Esophagus muscularis mucosa (tissue), 4 donors: ENCODE measurements at places on chromosomes 13 and 19.

GRCh38 chr13:113297370-113298042 lies 467 bp downstream of the LAMP1 start:
- DNase-seq, result no peak

GRCh38 chr13:73109288-73109899 lies 50.6 kb downstream of the KLF5 start:
- no peak for DNase-seq

DNA sequence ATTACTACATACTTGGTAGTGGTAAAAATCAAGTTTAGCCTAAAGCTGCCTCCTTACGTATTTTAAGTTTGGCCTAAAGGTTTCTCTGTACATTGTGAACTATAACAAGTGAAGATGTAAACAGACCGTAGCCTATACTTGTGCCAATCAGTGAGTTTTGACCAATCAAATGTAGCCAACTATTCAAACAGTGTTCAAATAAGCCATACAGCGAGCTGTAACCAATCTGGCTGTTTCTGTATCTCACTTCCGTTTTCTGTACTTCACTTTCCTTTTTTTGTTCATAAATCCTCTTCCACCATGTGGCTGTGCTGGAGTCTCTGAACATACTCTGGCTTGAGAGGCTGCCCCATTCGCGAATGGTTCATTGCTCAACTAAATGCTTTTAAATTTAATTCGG lies 2504.6 kb downstream of the PCDH9 start:
- no peak for DNase-seq

DNA sequence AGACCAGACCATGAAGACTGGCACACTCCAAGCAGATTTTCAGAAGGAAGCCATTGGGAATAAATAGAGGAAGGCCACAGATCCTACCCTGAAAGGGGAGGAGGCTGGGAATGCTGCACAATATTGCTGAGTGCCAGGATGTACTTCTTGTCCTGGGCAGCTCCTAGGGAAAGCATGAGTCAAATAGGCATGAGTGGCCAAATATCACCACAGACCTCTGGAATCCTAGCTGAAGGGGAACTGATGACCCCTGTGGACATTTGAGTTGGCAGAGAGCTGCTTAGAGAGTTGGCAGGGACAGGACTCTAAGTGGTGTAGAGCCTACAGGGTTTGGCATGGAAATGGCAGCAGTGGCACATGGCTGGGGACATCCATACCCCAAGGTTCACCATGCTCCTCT lies 234.3 kb upstream of the TRPC4 start:
- DNase-seq, result no peak

DNA sequence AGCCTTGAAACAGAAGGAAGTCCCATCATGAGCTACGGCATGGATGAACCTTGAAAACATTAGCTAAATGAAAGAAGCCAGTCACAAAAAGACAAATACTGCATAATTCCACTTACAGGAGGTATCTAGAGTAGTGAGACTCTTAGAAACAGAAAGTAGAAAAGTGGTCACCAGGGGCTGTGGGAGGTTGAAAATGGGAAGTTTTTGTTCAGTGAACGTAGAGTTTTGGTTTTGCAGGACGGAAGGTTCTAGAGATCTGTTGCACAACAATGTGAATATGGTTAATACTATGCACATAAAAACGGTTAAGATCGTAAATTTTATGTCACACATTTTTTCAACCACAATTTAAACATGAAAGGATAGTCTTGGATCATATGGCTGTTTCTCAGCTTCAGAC lies 11.9 kb upstream of the SLC10A2 start:
- DNase-seq, result no peak

GRCh38 chr19:35596366-35596999 lies 10.5 kb downstream of the PMIS2 start:
- no peak for DNase-seq

GRCh38 chr19:40265763-40266099 lies 19.4 kb downstream of the AKT2 start:
- DNase-seq, result no peak

DNA sequence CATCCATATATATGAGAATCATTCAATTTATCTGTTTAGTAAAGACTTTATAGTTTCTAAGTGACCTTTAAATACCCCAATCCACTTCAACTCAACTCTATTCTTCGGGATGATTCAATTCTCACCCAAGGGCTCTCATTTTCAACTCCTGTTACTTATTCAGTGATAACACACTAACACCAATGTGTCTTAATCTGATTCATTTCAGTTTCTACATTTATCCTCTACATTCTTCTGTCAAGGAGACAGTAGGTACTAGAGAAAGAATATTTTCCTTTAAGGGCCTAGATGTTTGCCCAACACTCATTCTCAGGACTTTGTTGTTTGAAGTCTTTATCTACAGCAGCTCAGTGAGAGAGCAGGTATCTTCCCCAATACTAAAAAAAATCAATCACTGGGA lies 7.1 kb downstream of the ARGLU1 start:
- no peak for DNase-seq

GRCh38 chr19:53034948-53035675 lies 9.4 kb upstream of the ERVV-2 start:
- DNase-seq, result no peak

DNA sequence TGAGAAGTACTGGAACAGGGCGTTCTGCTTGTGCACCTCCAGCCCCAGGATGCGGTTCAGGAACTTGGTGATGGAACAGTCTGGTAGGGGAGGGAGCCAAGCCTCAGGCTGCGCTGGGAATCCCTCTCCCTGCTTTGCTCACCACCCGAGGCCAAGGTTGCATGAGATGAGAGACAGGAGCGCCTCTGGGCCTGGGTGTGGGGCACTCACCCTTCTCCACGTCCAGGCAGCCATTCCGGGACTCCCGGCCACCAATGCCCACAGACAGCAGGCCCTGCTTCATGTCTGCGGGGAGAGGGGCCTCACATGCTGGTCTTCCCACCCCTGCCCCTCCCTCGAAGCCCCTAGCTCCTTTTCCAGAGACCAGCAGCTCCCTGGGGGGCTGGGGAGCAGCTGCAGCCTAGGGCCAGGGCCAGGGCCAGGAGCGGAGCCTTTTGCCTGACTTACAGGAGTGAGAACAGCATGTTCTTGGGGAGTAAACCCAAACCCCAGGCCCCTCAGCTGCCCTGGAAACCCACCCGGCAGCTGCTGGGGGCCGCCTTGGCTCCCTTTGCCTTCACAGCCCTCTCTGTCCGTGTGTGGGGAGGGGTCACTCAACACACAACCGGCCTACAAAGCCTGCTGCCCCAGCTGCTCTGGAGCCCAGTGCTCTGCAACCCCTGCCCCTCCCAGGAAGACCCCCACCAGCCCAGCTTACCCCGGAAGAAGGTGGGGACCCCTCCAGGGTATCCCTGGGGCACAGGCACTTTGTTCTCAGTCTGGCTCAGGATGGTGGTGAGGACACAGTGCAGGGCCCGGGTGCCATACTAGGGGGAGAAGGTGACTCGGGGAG lies 7.2 kb downstream of the GPX4 start:
- DNase-seq, result no peak

DNA sequence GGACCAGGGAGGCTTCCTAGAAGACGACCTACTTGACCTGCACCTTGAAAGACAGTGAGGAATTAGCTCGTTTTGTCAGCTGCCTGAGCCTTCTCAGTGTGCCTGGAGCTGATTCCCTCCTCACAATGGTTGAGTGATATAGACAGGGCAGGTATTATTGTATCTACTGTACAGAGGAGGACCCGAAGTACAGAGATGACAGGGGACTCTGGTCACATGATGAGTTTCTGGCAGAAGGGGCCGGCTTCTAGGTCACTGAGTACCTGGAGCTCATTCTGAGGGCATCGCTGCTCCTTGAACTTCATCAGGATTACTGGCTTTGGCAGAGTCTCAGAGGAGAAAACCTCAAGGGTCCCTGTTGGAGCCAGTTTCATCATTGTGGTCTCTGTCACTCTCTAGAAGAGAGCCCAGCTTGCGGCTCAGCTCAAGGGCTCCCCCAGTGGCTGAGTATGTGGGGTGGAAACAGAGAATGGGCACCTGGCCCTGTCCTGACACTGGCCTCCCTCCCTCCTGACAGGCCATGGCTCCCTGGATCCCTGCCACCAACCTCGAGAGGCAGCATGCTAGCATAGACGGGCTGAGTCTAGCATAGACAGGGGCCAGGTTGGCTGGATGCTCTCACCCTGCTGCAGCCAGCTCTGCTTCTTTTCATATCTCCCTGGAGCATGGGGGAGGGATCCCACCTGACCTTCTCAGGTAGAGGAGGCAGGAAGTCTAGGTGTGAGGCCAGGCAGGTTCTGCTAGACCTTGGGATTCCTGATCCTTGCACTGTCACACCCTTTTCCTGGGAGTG lies 38.7 kb downstream of the NFIX start:
- DNase-seq, result no peak

DNA sequence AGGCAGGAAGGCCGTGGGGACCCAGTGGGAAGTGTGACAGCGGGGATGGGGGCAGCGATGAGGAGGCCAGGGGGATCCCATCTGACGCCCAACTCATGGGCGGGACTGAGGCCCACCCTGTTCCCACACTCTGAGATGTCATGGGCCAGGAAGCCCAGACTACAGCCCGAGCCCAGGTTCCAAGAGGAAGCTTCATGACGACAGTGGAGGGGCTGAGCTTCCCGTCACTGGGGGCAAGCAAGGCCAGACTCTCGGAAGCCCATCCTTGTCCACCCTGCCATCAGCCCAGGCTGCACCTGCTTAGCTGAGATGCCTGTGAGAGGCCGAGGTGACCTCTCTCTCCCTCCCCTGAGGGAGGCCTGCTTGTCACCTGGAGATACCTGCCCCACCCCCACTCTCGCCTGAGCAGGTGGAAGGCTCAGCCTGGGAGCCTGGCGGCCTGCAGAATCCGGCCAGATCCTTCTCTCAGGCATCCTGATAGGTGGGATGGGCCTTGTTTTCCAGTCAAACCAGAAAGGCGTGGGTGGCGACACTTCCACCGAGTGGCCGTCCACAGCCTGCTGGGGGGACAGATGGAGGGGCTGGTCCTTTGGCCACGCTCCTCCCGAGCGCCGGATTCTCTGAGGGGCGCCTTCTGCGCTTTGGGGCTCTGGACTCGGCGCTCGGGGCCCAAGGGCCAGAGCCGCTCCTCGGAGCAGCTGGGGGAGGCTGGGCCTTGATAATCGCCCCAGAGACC lies 4.8 kb downstream of the ZBTB7A start:
- DNase-seq, result no peak

GRCh38 chr13:25148402-25148771 lies 23.7 kb downstream of the AMER2 start:
- DNase-seq, result no peak

GRCh38 chr13:45337395-45337794 lies 3.6 kb downstream of the TPT1 start:
- DNase-seq, result no peak

DNA sequence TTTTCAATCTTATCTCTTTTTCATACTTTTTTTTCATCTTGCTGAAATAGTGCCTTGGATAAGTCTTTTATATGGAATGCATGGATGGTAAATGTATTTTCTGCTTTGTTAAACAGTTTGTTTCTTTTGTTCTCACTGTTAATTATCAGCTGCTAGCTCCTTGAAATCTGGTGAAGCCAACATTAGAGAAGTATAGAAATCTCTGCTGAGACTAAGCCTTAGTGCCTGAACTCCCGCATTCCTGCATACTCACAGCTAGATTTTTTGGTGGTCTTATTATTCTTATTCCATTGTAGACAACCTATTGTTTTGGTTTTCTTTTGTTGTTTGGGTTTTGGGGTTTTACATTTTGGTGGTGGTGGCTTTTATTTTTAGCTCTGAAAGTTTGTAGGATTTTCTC lies 48.4 kb downstream of the DNAJC15 start:
- DNase-seq, result no peak

- DNase-seq, result no peak
These were observed 2.6 kb downstream of the ADAT3 start for GRCh38 chr19:1907563-1908363.

DNA sequence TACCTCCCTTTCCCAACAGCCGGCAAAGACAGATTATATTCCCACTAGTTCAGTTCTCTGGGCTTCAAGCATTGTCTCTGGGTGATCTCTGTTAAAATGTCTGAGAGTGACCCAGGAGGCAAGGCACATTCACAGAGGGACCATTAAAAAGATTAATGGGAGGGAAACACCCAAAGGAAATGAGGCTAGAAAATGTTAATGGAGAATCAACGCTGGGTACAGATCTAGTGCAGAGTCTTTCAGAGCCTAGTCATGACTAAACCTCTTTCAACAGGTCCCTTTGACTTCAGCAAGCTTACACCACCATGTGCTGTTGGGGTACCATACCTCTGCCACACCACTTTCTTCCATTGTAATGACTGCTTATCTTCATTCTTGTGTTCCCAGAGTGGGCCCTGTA lies 358.6 kb downstream of the DCT start:
- no peak for DNase-seq

- DNase-seq, result no peak
These were observed 8.8 kb downstream of the MFSD12 start for GRCh38 chr19:3548606-3549005.

- no peak for DNase-seq
These were observed 46.4 kb downstream of the CELF5 start for GRCh38 chr19:3270902-3271301.
